ENCODE measurements at places on chromosomes 3 and 15. TPM values are rescaled to one million over a fixed set of nuclear protein-coding genes. Genes with fewer than 3 reads are reported as not detected.

Gene GPR62
- total RNA-seq, result not detected

GRCh38 chr3:106590216-106590615, 721.4 kb upstream of the CBLB start:
- no peak overlapping the region for H3K4me3 ChIP-seq
- H3K4me1 ChIP-seq, result no peaks in the 10 kb centered on the region
- H3K36me3 ChIP-seq, result no peaks in the 10 kb centered on the region
- no peak for DNase-seq

Gene ENTPD3
- 0.88 TPM for total RNA-seq

DNA sequence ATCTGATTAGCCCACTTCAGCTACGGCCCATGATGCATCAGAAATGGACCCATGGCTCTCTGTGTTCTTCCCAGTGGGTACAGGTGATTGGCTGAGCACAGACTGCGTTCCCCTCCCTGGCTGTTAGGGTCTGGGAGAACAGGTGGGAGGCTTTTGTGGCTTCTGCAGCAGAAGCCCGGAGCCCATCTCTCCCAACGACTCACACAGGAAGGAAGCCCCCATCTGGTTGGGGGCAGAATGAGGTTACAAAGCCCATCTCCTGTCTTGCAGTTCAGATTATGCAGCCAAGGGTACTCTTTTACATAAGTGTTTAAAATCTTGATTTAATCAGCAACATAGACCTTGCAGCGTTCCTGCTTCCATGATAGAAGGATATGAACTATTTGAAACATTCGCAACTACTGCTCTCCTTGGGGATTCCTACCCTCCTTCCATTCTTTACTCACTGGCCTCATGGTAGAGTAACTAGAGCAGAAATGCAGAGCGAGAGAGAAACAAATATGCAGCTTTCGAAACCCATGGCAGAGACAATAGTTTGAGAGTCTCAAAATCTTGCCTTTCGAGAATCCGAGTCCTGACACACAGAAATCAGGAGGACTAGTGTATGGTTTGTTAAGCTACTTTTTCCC, 291.3 kb downstream of the TLE3 start:
- H3K27ac ChIP-seq, result no peak overlapping the region
- H3K27me3 ChIP-seq, result no peaks in the 10 kb centered on the region
- no peaks in the 10 kb centered on the region for H3K4me1 ChIP-seq
- H3K36me3 ChIP-seq, result no peaks in the 10 kb centered on the region

- H3K27ac ChIP-seq, result no peak overlapping the region
- H3K36me3 ChIP-seq, result no peaks in the 10 kb centered on the region
- no peaks in the 10 kb centered on the region for H3K27me3 ChIP-seq
- no peak for DNase-seq
- H3K4me1 ChIP-seq, result no peaks in the 10 kb centered on the region
- no peak overlapping the region for H3K4me3 ChIP-seq
Observed at GRCh38 chr3:61783993-61784718, 222.8 kb downstream of the PTPRG start.

DNA sequence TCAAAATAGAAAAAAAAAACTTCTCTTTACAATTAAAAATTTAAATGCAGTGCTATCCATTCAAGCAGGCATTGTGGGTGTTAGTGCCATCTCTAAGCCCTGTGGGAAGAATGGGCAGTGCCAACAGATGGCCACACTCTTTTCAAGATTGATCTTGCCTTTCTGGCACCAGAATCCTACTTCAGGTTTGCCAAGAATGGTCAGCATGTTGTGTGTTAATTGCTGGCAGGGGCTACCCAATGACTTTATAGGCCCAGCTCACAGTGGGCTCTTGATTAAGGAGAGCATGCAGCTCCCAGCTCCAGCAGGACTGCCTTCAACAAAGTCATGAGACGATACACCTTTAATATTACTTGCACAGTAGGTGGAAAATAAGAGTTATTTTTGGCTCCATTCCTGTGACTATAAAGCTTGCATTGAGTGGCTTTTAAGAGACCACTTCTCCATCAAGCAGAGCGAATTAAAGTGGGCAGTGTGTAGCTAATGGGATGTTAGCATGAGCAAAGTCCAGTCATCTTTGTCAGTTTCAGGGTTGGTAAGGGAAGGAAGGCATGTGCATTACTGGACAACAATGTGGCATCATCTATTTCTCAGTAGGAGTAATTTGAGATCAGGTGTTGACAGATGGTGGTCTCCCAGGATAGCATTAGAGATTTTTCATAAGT, 476.8 kb downstream of the C3orf38 start:
- DNase-seq, result no peak
- H3K4me1 ChIP-seq, result no peaks in the 10 kb centered on the region
- H3K36me3 ChIP-seq, result no peaks in the 10 kb centered on the region
- H3K4me3 ChIP-seq, result no peak overlapping the region

- no peaks in the 10 kb centered on the region for H3K27me3 ChIP-seq
- no peaks in the 10 kb centered on the region for H3K4me1 ChIP-seq
Observed at GRCh38 chr15:96303503-96304056, 26.9 kb upstream of the NR2F2 start.

DNA sequence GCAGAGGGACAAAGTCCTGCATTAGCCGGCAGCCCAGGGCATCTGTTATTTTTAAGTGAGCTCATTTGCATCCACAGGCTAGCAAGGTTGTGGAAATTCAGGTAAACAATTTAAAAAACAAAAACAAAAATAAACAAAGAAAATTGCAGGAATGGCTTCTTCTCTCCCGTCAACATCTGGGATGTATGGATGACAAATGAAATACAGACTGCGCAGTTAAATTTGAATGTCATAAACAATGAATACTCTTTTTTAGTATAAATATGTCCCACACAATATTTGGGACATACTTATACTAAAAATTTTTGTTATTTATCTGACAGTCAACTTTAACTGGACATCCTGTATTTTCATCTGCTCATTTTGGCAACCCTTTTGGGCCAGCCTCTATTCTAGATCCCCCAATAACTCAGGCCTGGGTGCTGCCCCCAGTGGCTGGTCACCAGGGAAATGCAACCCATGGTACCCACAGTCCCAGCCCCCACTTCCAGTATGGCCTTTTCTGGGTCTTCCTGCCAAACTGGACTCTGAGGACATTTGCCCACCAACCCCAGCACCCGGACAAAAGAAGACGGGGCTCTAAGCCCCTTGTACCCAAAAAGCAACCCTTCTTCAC, 12.7 kb downstream of the GRM2 start:
- H3K27ac ChIP-seq, result no peak overlapping the region
- H3K4me3 ChIP-seq, result no peak overlapping the region
- no peaks in the 10 kb centered on the region for H3K27me3 ChIP-seq
- H3K4me1 ChIP-seq, result no peaks in the 10 kb centered on the region
- no peaks in the 10 kb centered on the region for H3K36me3 ChIP-seq

GRCh38 chr3:14248849-14249523, 70.4 kb downstream of the LSM3 start:
- no peaks in the 10 kb centered on the region for H3K4me1 ChIP-seq
- no peak overlapping the region for H3K4me3 ChIP-seq
- peak; percentile 72 for DNase-seq
- no peaks in the 10 kb centered on the region for H3K36me3 ChIP-seq
- no peak overlapping the region for H3K27ac ChIP-seq
- H3K27me3 ChIP-seq, result no peaks in the 10 kb centered on the region

DNA sequence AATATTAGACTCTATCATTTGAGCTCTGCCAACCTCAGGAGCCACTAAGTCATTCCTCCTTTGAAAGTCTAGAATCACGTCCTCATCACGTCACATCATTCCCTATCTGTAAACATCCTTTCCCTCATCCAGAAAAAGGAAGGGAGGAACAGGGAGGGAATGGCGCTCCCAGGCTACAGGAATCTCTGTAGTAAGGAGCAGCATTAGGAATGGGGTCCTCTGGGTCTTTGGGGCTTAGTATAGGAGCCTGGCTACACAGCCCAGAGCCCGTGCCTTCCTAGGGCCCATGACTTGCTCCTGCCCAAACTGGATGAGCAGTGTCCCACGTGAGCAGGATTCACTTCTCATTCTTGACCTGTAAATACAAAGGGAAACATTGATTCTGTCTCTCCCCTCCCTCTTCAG, 1.6 kb downstream of the TAGLN3 start:
- no peaks in the 10 kb centered on the region for H3K27me3 ChIP-seq
- no peak for DNase-seq
- peaks cover 4% of the 10 kb centered on the region for H3K4me1 ChIP-seq
- no peak overlapping the region for H3K27ac ChIP-seq

Gene ANKDD1A
- 17.4 TPM for total RNA-seq
